ENCODE measurements at places on chromosomes 2 and 18.

DNA sequence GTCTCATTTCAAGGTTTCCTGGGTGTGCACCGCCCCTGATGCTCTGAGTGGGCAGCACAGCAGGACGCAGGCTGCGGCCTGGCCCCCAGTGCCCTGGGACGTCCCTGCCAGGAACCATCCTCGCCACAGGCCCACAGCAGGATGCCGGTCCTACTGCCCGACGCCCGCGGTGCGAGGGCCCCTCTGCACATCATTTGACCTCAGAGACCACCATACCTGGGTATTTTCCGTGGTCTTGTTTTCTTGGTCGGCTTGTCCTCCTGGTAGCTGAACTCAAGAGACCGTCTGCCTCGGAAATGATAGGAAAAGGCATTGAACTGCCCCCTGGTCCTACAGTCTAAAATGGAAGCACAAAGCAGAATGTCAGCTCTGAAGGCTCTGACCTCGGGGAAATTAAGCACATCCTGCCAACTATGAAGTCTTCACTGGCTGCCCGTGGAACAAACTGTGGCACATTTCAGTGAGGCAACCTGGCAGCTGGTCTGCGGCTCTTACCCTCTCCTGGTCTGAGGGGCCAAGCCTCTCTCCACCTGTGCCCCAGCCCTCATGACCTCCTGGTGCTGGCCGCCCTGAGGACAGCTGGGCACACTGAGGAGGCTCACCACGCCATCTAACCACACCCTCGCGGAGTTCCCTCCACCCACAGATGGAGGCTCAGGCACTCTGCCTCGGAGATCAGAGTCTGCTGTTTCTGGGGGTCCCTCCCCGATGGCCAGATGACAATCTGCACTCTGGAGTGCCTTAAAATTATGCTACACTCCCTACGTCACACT is 105.0 kb downstream of the PXDN start:
- no peak for DNase-seq

GRCh38 chr18:76986406-76986805 is 146.2 kb downstream of the MBP start:
- DNase-seq = no peak

DNA sequence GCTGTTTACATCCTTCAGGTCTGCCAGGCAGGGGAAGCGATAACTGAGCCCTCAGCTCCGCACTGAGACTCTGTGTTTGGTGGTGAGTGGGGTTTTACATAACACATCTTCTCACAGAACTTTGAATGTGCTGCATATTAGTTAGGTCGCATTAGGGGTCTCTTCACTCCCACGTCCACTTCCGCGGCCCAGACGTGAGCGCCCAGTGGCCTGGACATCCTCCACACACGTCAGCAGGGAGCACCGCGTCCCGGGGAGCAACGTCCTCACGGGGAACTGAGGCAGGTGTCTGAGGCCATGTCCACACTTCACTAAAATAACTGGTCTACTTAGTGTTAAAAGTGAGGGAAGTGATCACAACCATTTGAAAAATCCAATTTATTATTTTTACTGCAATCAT is 100.4 kb upstream of the SATB2 start:
- no peak for DNase-seq

DNA sequence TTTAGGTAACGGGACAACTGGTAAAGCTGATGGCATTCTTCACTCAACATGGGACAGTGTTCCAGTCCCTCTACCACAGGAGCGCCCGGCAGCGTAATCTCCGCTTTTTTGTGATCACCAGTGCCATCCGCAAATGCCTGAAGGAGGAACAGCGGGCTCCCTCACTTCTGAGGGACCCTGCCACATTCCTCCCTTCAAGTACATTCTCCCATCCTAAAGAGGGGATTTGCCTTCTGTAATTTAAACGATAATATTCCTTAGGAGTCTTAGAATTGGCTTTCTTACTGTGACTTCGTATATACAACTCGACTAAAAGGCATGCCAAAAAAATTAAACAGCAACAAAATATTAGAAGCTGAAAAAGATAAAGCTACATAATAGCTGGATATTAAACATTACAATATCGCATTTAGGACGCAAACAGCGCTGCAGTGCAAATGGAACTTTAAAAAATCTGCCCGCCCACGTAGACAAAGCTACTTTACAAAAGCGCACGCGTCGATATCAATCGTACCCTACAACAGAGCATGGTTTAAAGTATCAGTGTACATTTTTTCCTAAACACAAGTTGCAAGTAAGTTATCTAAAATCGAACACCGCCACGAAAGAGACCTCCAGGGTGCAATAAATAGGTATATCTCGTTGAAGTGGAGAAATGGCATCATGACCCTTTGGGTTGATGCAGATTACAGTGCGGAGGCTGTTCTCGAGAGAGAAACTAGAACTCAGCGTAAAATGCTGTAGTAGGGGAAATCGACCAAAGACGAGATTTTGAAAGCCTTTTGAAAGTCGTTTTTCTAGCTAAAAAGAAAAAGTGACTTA is 2.3 kb upstream of the VSNL1 start:
- DNase-seq = no peak

DNA sequence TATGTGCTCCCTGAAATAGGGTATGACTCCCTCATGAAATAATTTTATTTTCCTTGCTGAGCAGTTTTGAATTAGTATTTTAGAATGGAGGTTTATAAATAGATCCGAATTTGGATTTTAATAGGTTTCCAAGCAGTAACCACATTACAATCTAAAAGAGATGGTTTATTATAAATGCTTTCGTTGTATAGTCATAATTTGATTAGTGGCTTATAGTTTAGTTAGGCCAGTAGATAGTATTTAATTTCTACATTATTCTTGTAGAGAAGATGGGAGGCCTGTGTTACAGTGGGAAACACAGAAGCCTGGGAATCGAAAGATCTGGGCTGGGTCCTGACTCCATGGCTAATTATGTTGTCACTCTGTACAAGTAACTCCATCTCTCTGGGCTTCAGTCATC is 6.7 kb downstream of the CAB39 start:
- no peak for DNase-seq

DNA sequence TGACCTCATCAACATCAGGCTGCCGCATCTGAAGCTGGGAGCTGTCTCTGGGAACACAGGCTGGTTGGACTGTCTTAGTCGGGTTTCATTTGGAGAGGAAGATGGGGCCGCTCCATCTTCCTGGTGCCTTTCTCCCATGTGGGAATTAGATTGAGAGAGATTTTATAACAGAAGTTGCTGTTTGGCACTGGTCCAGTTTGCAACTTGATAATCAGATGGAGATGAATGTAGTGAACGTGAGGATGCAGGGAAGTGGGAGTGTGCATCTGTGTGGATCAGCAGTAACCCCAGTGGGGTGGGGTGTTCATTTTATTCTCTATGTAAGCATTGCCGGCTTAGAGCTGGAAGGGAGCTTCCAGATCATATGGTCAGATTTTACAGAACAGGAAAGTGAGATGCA is 250.9 kb downstream of the DCDC2C start:
- no peak for DNase-seq

- DNase-seq = no peak
These were observed 859.1 kb upstream of the GCFC2 start for GRCh38 chr2:76569819-76570218.

DNA sequence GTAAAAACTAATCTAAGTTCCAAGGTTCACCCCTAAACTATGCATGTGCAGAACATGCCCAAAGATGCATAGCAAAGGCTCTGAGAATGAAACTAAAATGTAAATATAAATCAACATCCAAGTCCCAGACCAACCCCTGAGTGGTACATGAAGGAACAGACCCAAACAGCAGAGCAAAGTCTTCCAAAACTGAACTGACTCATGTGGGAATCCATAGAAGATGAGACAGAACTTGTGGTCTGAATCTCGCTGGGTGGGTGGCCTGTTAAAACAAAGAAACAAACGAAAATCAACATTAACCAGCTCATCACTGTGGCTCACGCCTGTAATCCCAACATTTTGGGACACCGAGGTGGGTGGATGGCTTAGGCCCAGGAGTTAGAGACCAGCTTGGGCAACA is 29.5 kb upstream of the ATRAID start:
- DNase-seq = no peak
